ENCODE measurements at places on chromosomes 4 and X.

- no peak for DNase-seq
Measured at GRCh38 chrX:134572816-134573682, 85.2 kb downstream of the PLAC1 start.

DNA sequence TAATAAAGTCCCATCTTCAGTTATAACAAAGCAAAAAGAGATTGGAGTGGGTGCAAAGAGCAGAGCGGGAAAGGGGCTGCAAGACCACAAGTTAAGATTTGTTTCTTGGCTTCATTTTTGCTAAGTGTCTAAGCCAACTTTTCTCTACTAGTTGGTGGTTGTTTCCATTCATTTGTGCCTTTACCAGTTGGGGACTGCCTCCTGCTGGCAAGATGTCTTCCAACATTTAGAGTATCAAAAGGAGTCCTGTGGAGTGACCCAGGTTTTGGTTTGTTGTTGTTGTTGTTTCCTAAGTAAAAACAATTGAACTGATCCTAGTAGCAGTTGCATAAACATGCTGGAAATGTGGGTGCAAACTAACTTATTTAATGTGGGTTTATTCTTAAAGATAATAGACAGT is 121.1 kb downstream of the SPATA18 start:
- no peak for DNase-seq

DNA sequence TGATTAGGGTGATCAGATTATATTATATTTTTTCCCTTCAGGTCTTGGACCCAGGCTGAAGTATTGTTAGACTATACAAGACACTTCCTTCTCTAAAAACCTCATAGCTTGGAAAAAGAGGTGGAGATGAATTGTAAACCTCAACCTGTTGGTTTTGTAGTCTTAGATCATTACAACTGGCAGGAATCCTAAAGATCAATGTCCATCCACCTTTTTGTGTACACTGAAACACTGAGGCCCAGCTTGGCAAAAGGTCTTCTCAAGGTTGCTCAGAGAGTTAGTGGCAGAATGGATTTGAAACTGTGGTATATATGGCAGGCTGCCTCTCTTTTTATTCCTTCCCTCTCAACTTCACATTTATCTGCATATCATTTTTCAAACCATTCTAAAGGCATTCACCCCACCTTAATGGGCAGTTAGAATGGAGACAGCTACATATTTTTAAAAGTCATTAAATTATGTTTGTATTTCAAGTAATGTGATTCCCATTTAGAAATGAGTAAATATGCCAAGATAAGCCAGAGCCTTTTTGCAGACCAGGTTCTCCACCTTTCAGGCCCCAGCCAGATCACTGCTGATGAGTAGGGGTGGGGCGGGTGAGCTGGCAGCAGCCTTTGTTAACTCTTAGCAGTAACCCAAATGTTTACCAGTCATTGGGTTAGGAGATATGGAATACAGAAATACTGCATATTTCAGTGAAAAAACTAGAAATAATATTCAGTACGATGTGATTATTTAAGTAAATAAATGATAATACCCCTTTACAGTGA is 243.2 kb upstream of the F9 start:
- DNase-seq = no peak

DNA sequence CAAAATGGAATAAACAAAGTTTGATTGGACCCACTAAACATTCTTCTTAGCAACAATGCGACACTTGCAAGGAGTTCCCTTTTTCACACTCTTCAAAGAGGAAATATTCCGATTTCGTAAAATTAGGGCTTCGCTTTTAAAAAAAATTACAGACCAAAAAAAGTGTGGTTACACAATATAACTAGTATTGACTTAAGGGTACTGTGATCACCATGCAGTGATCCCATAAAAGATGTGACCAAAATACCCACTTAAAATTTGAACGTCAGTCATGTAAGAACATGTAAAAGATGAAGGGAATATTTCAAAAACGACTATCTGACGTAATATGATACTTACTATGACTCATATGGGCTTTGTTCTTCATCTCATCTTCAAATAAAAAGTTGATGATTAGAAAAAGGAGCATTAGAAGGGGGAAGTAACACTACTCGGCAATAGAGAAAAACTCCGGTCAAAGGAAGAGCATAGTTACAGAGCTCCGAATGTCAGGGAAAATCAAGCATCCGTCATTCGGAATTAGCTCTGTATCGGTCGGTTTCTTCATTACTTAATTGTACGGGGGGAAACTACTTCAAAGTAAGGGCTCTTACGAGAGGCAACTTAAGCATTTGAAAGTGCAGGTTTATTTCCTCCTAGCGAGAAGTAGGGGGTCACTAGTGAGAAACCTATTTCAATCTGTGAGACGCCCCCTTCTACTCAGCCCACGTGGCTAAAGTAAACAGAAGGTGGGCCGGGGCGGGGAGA is 1.3 kb upstream of the TET2 start:
- DNase-seq = no peak

DNA sequence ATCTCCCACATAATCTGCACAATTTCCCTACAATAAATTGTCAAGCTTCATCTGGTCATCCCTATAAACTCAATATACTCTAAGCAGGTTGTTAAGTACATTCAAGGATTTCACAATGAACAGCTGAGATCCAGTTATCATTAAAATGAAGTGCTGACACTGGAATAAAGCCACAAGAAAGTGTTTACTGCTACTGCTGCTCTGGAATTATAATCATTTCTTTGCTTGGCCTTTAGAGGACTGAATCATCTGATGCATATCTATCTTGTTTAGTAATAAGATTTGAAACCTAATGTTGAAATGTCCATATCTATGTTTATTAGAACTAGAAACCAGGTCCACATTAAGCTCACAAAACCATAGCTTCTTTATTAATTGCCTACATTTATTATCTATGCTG is 338.6 kb upstream of the ZFP42 start:
- DNase-seq = no peak

DNA sequence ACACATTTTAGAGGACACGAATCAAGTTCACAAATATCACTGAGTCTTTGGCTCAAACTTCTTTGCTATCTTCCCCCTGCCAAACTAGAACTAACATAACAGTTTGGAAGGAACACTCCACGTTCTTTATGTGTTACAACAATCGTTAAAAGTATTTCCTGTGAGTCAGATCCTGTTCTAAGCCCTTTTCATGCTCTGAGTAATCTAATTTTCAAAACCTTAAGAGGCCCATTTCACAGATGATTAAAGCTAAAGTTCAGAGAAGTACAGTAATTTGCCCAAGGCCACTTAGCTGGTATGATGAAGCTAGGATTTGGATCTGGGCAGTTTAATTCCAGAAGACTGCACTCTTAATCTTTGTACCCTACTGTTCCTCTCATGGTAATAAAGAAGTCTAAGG is 854.4 kb upstream of the INTU start:
- DNase-seq = no peak

- no peak for DNase-seq
Measured at GRCh38 chr4:109921384-109921808, 8.7 kb downstream of the EGF start.

DNA sequence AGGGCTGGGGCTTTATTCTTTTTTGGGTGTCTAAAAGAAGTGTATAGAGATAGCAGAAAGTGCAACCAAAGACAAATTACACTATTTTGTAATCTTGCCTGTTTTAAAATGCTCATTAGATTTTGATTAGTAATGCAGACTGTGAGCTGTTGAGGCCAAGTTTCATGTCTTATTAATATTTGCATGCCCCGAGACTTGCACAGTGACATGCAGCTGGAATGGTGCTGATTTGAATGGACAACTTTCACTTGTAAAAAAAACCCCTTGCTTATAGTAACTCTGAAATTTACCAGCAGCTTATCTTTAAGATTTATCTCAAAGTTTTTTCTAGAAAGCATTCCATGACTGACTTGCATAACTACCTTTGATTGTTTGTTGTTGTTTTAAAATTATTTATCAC is 835.1 kb upstream of the IGFBP7 start:
- no peak for DNase-seq

GRCh38 chrX:72003811-72004750 is 93.4 kb downstream of the NHSL2 start:
- no peak for DNase-seq

DNA sequence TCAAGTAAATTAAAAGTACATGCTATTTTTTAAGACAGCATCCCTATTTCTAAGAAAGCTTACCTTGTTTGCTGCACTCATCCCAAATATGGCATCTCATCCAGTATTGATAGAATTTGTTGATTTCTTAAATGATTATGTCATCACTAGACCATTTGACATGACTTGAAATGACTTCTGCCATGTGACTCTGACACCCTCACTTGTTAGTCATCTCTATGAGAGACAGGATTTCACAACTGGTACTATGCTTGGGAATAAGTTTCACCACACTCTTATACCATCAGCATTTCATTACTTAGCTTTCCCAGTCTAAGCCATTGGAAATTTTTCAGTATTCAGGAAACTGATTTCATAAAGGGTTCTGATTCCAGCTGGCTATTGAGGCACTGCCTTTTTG is 55.3 kb downstream of the TMPRSS11F start:
- DNase-seq = no peak

- DNase-seq = no peak
Measured at GRCh38 chr4:8916906-8917305, 45.3 kb upstream of the HMX1 start.

DNA sequence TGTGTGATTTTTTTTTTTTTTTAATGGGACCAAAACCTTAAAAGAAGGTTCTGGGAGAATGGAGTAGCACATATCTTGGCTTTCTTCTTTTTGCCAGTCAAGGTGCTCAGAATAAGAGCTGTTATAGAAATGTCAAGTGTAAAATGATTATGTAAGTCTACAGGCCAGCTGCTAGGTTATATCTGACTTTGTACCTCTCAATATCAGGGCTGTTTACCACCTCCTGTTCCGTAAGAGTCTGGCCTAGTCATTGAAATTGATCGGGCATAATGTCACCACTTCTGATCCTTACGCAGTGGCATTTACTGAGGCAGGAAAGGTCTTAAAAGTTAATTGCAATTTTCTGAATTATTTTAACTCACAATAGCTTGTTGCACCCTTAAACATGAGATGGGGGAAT is 41.1 kb downstream of the LIMCH1 start:
- no peak for DNase-seq

DNA sequence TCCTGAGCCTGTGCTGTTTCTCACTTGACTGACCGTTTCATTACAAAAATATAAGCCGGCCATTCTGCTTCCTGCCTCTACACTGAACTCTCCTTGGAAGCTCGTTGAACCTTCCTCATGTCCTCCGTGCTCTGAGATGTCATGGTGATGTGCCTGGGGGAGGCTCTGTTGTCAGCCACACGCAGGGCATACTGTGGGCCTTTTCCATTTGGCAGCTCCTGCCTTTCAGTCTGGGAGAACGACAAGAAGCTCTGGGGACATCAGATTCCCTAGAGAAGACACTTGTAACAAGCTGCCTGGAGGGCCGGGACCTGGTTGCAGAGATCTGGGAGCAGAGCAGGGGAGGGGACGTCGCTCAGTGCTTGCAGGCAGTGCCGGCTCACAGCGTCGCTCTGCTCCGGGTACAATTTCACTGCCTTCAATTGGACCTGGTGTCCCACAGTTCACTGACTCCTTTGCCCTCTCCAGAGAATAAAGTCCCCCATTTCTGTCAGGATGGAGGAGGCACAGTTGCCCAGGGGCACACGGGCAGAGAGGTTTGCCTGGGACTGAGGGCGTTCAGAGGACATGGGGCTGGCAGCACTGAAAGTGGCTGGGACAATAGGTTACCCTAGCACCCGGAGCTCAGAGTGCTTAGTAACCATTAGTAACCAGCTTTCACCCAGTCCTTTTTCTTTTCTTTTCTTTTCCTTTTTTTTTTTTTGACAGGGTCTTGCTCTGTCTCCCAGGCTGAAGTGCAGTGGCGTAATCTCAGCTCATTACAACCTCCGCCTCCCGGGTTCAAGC is 19.1 kb upstream of the MECP2 start:
- no peak for DNase-seq

- DNase-seq = no peak
Measured at GRCh38 chr4:56728512-56728911, 47.4 kb upstream of the HOPX start.

DNA sequence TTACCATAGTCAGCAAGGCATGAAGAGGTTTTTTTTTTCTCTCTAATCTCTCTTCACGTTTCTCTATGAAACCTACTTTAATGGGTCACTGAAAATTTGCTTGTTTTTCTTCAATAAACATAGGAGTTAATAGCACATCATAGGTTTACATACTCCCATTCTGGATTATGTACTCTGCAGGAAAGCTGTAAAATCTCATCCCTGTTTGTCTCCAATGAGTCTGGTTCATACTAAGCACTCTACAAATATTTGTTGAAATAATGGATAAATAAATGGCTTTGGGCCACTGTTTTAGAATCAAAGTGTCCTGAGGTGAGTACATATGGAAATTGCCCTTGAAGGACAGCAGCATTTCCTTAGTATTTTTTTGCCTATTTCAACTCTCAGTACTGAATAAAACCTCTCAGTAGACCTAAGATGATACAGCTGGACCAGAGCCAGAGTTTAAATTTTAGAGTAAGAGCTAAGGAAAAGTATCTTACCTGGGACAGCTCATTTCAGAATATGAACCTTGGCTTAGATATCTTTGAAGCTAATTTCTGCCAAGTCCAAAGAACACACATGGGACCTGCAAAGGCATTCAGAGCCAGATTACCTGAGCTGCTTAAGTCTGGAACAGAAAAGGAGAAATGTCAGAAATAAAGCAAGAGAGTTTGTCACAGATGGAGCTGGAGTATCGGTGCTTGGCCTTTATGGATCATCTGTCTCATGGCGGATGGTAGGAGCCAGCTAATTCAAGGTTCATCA is 34.4 kb downstream of the PF4 start:
- DNase-seq = no peak

- no peak for DNase-seq
Measured at GRCh38 chr4:61501812-61502211, 301.7 kb downstream of the ADGRL3 start.

DNA sequence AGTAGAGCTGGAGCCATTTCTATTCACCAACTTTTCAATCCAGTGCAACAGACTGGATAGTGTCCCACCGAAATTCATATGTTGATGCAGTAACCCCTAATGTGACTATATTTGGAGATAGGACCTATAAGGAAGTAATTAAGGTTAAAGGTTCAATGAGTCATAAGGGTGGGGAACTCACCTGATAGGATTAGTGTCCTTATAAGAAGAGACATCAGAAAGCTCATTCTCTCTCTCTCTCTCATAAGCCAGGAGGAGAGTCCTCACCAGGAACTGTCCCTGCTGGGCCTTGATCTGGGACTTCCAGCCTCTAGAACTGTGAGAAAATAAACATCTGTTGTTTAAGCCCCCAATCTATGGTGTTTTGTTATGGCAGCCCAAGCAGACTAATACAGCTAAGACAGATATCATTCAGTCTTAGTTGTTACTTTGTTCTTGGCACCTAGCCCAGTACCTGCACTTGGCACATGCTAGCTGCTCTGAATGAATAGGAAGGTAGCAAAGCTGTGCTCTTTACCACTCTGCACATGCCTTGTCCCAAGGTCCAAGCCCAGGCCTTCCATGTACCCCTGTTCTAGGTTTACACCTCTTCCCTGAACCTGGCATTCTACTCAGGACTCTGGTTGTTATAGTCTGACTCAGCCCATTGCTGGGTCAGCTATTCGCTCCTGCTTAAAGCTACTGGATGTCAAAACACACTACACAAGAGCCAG is 19.2 kb upstream of the BRS3 start:
- no peak for DNase-seq

- DNase-seq = no peak
Measured at GRCh38 chr4:128658214-128658631, 151.3 kb upstream of the JADE1 start.

- peak; percentile 62 for DNase-seq
Measured at GRCh38 chrX:39162322-39162735, 361.1 kb downstream of the MID1IP1 start.

- DNase-seq = no peak
Measured at GRCh38 chr4:122827258-122827878, 737 bp downstream of the FGF2 start.

GRCh38 chrX:94256396-94256795 is 582.4 kb downstream of the FAM133A start:
- DNase-seq = no peak
